ENCODE measurements at places on chromosomes 1 and 21. TPM values are rescaled to one million over a fixed set of nuclear protein-coding genes. Genes with fewer than 3 reads are reported as not detected.

Gene INAVA
- 0.20 TPM for total RNA-seq

DNA sequence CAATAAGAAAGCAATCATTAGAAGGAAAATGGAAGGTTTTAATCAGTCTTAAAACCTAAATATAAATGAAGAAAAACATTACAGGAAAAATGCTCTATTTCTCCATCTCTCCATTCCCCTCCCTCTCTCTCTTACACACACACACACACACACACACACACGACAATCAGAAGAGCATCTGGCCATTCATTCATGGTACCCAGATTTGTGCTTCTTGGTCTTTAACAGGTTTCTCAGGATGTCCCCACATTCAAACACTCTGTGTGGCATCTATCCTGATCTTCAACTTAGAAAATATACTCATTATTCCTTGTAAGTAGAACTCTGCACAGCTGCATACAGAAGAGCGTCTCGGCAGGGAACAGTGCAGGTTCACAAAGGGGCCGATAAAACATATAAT lies 779 bp downstream of the LRRC40 start:
- H3K27ac ChIP-seq: peak overlapping the region; percentile 97
- DNase-seq: no peak
- H3K4me3 ChIP-seq: peak overlapping the region; percentile 68
- no peaks in the 10 kb centered on the region for H3K27me3 ChIP-seq
- H3K4me1 ChIP-seq: peaks cover 66% of the 10 kb centered on the region

Gene KPRP
- total RNA-seq: not detected

GRCh38 chr1:94783342-94784189 lies 36.6 kb upstream of the SLC44A3 start:
- no peak overlapping the region for H3K27ac ChIP-seq
- no peak for DNase-seq
- no peaks in the 10 kb centered on the region for H3K4me1 ChIP-seq
- no peak overlapping the region for H3K4me3 ChIP-seq

DNA sequence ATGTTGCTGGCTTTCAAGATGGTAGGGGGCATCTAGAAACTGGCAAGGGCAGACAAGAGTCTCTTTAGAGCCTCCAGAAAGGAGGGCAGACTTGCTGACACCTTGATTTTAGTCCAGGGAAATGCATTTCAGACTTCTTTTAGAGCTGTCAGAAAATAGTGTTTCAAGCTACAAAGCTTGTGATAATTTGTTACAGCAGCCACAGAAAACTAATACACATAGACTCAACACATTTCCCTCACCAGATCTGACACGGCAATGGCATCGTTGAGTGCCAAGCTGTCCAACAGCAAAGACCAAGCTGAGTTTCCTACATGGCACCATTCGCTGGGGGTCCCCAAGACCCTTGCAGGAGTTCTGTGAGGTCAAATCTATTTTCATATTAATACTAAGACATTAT lies 62.0 kb downstream of the SLC9A1 start:
- no peaks in the 10 kb centered on the region for H3K4me1 ChIP-seq
- no peaks in the 10 kb centered on the region for H3K27me3 ChIP-seq
- no peak for DNase-seq

GRCh38 chr1:26300578-26301275 lies 5.7 kb downstream of the UBXN11 start:
- H3K4me1 ChIP-seq: peaks cover 6% of the 10 kb centered on the region
- H3K27ac ChIP-seq: no peak overlapping the region
- no peaks in the 10 kb centered on the region for H3K27me3 ChIP-seq
- no peaks in the 10 kb centered on the region for H3K36me3 ChIP-seq
- no peak for DNase-seq

Gene GSTM1
- total RNA-seq: not detected

DNA sequence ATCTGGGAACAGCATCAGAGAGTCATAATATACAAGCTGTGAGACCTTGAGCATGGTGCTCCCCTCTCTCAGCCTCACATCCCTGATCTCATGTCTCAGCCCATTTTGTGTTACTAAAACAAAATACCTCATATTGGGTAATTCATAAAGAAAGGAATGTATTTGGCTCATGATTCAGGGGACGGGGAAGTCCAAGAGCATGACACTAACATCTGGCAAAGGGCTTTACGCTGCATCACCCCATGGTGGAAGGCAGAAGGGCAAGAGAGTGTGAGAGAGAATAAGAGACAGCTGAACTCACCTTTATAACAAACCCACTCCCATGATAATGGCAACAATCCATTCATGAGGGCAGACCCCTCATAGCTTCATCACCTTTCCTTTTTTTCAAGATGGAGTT lies 36.5 kb downstream of the RNASEL start:
- no peak for DNase-seq
- no peaks in the 10 kb centered on the region for H3K27me3 ChIP-seq
- no peak overlapping the region for H3K27ac ChIP-seq
- no peaks in the 10 kb centered on the region for H3K36me3 ChIP-seq

Gene ETV3L
- not detected for total RNA-seq

DNA sequence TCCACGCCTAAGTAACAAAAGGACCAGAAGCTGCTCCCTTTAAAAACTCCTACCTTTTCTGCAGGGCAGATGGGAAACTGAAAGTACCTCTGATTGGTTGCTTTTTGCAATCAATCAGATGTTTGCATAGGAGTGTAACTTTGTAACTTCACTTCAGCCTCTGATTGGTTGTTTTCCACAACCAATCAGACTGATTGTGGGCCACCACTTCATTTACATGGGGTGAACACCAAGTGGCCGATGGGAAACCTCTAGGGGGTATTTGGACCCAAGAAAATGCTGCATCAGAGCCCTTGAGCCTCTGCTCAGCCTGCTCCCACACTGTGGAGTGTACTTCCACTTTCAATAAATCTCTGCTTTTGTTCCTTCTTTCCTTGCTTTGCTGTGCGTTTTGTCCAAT lies 32.8 kb upstream of the CD1D start:
- H3K36me3 ChIP-seq: no peaks in the 10 kb centered on the region
- peaks cover 16% of the 10 kb centered on the region for H3K4me1 ChIP-seq
- H3K27me3 ChIP-seq: no peaks in the 10 kb centered on the region

- H3K4me1 ChIP-seq: no peaks in the 10 kb centered on the region
- no peak overlapping the region for H3K27ac ChIP-seq
- H3K27me3 ChIP-seq: no peaks in the 10 kb centered on the region
- H3K36me3 ChIP-seq: no peaks in the 10 kb centered on the region
- H3K4me3 ChIP-seq: no peak overlapping the region
These were observed 607.5 kb downstream of the USP25 start for GRCh38 chr21:16337266-16337665.

Gene HSPG2
- total RNA-seq: 1.2 TPM

GRCh38 chr21:42032266-42032665 lies 22.1 kb upstream of the ZBTB21 start:
- no peak for DNase-seq
- H3K4me1 ChIP-seq: no peaks in the 10 kb centered on the region
- no peak overlapping the region for H3K4me3 ChIP-seq
- no peaks in the 10 kb centered on the region for H3K36me3 ChIP-seq
- no peak overlapping the region for H3K27ac ChIP-seq
- H3K27me3 ChIP-seq: no peaks in the 10 kb centered on the region

GRCh38 chr1:117635805-117636204 lies 30.0 kb downstream of the TENT5C start:
- no peak overlapping the region for H3K4me3 ChIP-seq
- no peaks in the 10 kb centered on the region for H3K36me3 ChIP-seq
- H3K27ac ChIP-seq: no peak overlapping the region
- no peaks in the 10 kb centered on the region for H3K27me3 ChIP-seq

- H3K27ac ChIP-seq: no peak overlapping the region
- H3K4me1 ChIP-seq: no peaks in the 10 kb centered on the region
- no peak overlapping the region for H3K4me3 ChIP-seq
- DNase-seq: no peak
- no peaks in the 10 kb centered on the region for H3K27me3 ChIP-seq
- H3K36me3 ChIP-seq: no peaks in the 10 kb centered on the region
These were observed 111.4 kb upstream of the CDC42BPA start for GRCh38 chr1:227429447-227430359.

- H3K4me3 ChIP-seq: no peak overlapping the region
- no peak for DNase-seq
- no peaks in the 10 kb centered on the region for H3K36me3 ChIP-seq
- no peak overlapping the region for H3K27ac ChIP-seq
These were observed 176.5 kb downstream of the HIVEP3 start for GRCh38 chr1:41742219-41742618.

Gene SLC1A7
- total RNA-seq: not detected

GRCh38 chr1:31310198-31310597 lies 13.4 kb downstream of the ZCCHC17 start:
- H3K27me3 ChIP-seq: no peaks in the 10 kb centered on the region
- no peak for DNase-seq
- no peak overlapping the region for H3K4me3 ChIP-seq
- peaks cover 26% of the 10 kb centered on the region for H3K36me3 ChIP-seq

Gene ALX3
- total RNA-seq: not detected

DNA sequence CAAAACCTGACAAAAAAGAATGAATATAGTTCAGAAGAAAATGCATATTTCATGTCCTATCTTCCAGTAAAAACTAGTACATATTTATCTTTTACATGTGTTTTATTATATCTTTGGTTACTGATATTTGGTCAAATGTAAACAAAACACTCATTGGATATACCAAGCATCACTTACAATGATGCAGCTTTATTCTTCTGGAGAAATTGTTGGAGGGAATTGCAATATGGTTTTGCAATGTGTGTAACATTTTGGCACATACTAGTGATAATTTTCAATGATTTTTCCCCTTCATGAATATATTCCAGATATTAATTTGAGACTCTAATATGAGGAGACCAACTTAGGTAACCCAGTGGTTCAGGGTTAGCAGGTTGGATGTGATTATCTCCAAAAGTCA lies 146.1 kb downstream of the ZC3H11B start:
- H3K27ac ChIP-seq: no peak overlapping the region
- H3K27me3 ChIP-seq: no peaks in the 10 kb centered on the region
- H3K4me1 ChIP-seq: no peaks in the 10 kb centered on the region
- H3K36me3 ChIP-seq: no peaks in the 10 kb centered on the region

GRCh38 chr1:54302951-54303843 lies 103.0 kb downstream of the SSBP3 start:
- no peak overlapping the region for H3K27ac ChIP-seq
- no peaks in the 10 kb centered on the region for H3K36me3 ChIP-seq
- H3K4me1 ChIP-seq: peaks cover 44% of the 10 kb centered on the region
- H3K27me3 ChIP-seq: no peaks in the 10 kb centered on the region
- no peak for DNase-seq
- no peak overlapping the region for H3K4me3 ChIP-seq

GRCh38 chr21:35100349-35100811 lies 51.3 kb upstream of the RUNX1 start:
- DNase-seq: no peak
- H3K27me3 ChIP-seq: no peaks in the 10 kb centered on the region
- H3K4me1 ChIP-seq: peaks cover 14% of the 10 kb centered on the region
- no peak overlapping the region for H3K27ac ChIP-seq
- no peak overlapping the region for H3K4me3 ChIP-seq
- no peaks in the 10 kb centered on the region for H3K36me3 ChIP-seq

Gene CLDN17
- not detected for total RNA-seq

GRCh38 chr21:45957981-45958600 lies 23.5 kb upstream of the COL6A1 start:
- H3K36me3 ChIP-seq: no peaks in the 10 kb centered on the region
- H3K27me3 ChIP-seq: no peaks in the 10 kb centered on the region
- no peaks in the 10 kb centered on the region for H3K4me1 ChIP-seq
- no peak overlapping the region for H3K27ac ChIP-seq

- H3K36me3 ChIP-seq: no peaks in the 10 kb centered on the region
- H3K27me3 ChIP-seq: no peaks in the 10 kb centered on the region
- H3K4me3 ChIP-seq: no peak overlapping the region
- H3K27ac ChIP-seq: no peak overlapping the region
These were observed 424.0 kb downstream of the KIF26B start for GRCh38 chr1:245578771-245579170.

Gene DSCAM
- total RNA-seq: not detected

DNA sequence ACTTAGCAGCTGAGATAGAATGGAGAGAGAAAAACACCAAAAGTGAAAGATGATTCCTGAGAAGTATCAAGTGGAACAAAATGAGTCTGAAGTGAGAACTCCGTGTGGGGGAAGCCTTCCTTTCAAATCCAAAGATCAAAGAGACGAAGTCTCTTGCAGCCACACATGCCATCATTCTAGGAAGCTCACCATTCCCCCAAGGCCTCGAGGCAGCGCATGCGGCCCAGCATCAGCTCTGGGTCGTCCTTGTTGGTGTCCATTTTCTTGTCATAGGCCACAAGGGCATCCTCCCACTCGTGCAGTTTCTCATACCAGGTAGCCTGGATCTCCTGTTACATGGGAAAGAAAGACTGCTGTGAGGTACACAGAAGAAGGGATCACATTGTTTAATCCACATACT lies 32.2 kb upstream of the ANGPTL7 start:
- DNase-seq: no peak
- H3K4me3 ChIP-seq: no peak overlapping the region
- H3K27ac ChIP-seq: no peak overlapping the region
- no peaks in the 10 kb centered on the region for H3K27me3 ChIP-seq

- no peaks in the 10 kb centered on the region for H3K27me3 ChIP-seq
- peaks cover 84% of the 10 kb centered on the region for H3K4me1 ChIP-seq
- peak; percentile 71 for DNase-seq
- H3K27ac ChIP-seq: peak overlapping the region; percentile 71
These were observed 4.8 kb downstream of the ATP1A1 start for GRCh38 chr1:116377541-116378529.

- DNase-seq: no peak
- H3K36me3 ChIP-seq: no peaks in the 10 kb centered on the region
- no peaks in the 10 kb centered on the region for H3K4me1 ChIP-seq
These were observed 21.0 kb upstream of the CLSTN1 start for GRCh38 chr1:9844756-9845155.

DNA sequence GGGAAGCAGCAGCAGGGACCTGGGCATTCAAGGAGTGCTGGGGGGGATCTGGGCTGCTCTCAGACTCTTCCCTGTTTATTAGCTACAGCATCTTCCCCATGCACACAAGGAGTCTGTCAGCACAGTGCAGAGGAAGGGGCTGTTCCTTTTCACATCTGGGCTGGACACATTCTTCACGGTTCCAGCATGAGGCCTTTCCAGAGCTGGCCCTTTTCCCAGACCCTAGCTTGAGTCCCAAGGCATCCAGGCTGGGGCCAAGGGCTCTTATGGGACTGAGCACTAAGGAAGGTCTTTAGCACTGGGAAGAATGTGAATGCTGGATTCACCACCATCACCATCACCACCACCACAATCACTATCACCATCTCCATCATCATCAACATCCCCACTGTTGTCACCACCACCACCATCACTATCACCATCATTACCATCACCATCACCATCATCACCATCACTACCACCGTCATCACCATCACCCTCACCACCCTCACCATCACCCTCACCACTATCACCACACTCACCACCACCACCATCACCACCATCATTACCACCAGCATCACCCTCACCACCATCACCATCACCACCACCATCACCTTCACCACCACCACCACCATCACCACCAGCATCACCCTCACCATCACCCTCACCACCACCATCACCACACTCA lies 28.4 kb downstream of the PARK7 start:
- H3K36me3 ChIP-seq: peaks cover 21% of the 10 kb centered on the region
- no peak overlapping the region for H3K27ac ChIP-seq
- no peaks in the 10 kb centered on the region for H3K4me1 ChIP-seq
- H3K27me3 ChIP-seq: no peaks in the 10 kb centered on the region
- no peak for DNase-seq
